ENCODE measurements at places on chromosomes 6 and 20.

- peak; percentile 42 for DNase-seq
These were observed 28.7 kb downstream of the GNAS start for GRCh38 chr20:58880994-58881752.

- DNase-seq = no peak
These were observed 42.8 kb downstream of the C6orf118 start for GRCh38 chr6:165266621-165267020.

GRCh38 chr6:142569676-142570075 is 267.9 kb downstream of the ADGRG6 start:
- peak; percentile 38 for DNase-seq

DNA sequence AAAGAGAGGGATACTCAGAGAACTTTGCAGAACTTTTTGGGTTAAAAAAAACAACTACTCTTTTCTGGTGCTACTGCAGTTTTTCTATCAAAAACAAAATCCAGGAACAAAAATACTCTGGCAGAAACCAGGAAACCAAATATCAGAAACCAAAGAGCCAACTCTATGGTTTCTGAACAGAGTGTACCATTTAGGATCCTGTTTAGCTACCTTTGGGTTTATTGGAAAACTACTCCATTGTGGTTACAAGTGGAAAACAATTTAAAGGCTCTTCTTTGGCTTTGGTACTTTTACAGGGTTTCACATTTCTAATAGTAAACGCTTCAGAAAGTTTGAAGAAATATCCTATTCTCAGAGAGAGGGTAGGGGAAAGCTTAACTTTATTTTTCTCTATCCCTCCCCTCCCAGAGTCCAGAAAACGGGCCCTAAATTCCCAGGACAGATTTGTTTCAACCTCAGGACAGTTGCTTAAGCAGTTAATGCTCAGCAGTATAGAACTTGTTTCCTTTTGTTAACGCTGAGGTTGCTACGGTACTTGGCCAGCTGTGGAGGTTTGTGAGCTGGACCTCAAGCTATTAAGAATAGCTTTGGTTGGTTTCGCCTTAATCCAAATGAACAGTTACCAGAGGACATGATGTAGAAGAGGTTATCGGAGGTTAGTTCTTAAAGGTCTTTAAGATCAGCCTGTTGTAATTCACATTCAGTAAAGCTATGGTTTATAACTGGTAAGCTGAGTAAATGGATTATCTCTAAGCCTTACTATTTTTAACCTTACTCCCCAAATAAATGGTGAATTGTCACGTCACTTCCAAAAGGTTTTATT is 47.9 kb downstream of the FOXO3 start:
- no peak for DNase-seq

DNA sequence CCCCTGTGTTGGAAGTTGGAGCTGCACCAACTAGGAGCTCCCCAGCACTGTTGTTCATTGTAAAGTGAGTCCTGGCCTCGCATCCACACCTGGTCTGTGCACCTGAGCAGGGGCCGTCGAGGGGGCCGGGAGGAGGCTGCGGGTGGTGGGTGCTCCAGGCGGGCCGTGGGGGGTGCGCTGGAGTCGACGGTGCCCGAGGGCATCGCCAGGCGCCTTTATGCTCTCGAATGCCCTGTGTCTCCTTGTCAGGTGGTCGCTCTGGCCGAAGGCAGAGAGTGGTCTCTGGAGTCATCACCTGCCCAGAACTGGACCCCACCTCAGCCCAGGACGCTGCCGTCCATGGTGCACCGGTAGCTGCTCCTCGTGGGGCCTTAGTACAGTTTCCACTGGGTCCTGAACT is 4.3 kb downstream of the ARFGAP1 start:
- no peak for DNase-seq

DNA sequence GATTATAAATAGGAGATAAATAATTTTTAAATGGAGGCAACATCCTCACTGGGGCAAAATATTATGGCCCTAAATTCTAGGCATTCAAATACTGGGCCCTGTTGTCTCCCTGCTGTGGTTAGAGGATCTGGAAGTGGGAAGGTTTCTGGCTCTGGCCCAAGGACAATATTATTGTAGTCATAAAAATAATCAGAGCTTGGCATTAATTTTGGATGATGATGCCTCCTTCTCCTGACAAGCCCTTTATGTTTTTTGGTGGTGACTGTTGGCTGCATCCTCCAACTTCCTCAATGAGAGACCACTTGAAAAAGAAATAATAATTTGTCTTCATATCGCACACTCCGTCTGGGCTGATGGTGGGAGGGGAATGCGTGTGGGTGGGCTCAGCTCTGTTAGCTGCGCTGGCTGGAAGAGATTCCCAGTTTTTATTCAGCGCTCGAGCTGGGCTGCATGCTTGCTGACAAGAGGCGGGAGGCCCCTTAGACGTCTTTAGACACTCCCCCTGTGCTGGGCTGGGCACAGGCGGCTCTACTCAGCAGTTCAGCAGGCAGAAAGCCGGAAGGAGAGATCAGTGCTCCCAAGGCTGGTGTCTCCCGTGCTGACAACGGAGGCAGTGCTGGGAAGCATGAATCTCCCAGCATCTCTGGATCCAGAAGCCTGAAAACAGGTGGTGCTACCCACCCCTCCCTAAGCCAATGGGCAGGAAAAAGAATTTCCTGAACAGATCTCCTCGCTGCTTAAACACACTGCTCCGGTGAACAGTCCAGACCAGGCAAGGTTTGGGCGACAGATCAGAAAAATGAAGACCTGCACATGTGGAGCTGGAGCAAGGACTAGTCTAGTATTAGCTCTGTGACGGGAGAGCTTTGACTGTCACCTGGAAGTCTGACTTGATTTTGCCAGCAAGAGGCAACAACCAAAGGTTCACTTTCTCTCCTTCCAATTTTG is 97.7 kb downstream of the SYCP2 start:
- no peak for DNase-seq

GRCh38 chr20:32839227-32839981 is 19.3 kb upstream of the EFCAB8 start:
- DNase-seq = no peak

- no peak for DNase-seq
These were observed 150.6 kb downstream of the RPS12 start for GRCh38 chr6:132964868-132965382.

GRCh38 chr20:12511499-12511898 is 497.3 kb upstream of the SPTLC3 start:
- no peak for DNase-seq

All from activated naive CD4-positive, alpha-beta T cell treated with anti-CD3 and anti-CD28 coated beads for 36 hours (primary cell).